ENCODE measurements at places on chromosomes 6 and 20.
A peak's percentile ranks its signal among the peaks of the same experiment; 100 is the strongest.

DNA sequence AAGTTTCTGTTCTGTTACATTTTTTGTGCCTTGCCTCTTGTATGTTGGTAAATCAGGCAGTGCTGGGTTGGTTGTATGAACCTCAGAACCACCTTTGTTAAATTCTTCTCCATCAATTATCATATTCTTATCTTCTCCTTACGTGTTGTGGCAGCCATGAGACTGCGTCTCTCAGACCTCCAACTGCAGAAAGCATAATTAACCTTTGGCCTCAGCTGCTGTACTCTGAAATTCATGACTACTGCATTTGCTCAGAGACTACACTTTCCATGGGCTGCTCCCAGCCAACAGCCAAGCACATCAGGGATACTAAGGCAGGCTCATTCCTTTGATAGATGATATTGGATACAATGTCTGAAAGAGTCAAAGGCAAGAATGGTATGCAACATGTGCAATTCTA lies 15.1 kb upstream of the SNX3 start:
- no peak for DNase-seq

- peak; percentile 93 for DNase-seq
These were observed 4.5 kb upstream of the SYS1 start for GRCh38 chr20:45358282-45359068.

DNA sequence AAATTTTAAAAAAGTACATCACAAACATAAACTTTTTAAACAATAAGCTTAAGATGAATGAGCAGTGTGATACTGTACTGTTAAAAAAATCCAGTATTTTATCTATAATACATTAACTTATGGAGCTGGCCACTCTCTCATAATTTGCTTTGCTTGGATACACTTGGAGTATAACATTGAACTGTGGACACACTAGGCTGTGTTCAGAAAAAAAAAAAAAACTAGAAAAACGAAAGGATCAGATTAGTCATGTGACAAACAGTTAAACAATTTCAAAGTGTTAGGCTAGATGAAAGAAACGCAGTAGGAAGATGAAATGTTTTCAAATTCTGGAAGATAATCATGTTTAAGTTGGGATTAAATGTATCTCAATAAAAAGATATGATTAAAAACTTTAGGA lies 220.0 kb downstream of the GRIK2 start:
- no peak for DNase-seq

- DNase-seq, result no peak
These were observed 895.6 kb upstream of the MAP3K7 start for GRCh38 chr6:91482498-91482897.

GRCh38 chr20:32028647-32029372 lies 18.6 kb downstream of the CCM2L start:
- DNase-seq, result no peak

DNA sequence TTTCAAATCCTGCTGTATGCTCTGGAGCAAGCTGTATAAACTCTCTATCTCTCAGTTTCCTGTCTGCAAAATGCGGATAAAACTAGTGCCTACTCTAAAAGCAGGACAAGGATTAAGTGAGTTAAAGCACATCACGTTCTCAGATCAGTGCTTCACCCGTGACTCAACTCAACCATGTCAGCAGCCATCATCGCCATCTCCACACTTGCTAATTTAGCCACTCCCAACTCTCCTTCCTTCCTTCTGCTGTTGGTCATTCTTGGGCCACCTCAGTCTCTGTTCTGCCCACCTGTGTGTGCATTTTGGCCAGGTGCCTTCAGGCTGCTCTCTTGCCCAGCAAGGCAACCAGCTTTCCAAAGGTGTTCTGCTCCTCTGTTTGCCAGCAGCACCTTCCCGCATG lies 260.0 kb upstream of the CDYL start:
- DNase-seq, result no peak

DNA sequence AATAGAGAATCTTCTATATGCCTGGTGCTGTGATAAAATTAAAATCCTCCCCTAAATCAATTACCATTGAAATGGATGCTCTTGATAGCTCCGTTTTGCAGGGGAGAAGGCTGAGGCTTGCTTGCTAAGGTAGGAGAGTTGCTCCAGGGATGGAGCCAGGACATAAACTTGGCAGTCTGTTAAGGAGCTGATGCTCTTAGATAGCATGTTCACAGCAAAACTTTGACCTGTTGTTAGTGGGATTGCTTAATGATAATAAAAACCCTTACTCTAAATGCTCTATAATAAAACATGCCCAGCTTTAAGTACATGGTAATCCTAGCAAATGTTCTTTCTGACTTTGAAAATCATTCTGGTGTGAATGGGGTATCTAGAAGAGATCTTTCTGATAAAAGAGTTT lies 228.4 kb upstream of the JAG1 start:
- DNase-seq, result no peak

GRCh38 chr6:67544851-67545452 lies 1090.1 kb upstream of the ADGRB3 start:
- DNase-seq, result no peak

GRCh38 chr6:90135667-90136066 lies 161.0 kb downstream of the BACH2 start:
- DNase-seq, result no peak

DNA sequence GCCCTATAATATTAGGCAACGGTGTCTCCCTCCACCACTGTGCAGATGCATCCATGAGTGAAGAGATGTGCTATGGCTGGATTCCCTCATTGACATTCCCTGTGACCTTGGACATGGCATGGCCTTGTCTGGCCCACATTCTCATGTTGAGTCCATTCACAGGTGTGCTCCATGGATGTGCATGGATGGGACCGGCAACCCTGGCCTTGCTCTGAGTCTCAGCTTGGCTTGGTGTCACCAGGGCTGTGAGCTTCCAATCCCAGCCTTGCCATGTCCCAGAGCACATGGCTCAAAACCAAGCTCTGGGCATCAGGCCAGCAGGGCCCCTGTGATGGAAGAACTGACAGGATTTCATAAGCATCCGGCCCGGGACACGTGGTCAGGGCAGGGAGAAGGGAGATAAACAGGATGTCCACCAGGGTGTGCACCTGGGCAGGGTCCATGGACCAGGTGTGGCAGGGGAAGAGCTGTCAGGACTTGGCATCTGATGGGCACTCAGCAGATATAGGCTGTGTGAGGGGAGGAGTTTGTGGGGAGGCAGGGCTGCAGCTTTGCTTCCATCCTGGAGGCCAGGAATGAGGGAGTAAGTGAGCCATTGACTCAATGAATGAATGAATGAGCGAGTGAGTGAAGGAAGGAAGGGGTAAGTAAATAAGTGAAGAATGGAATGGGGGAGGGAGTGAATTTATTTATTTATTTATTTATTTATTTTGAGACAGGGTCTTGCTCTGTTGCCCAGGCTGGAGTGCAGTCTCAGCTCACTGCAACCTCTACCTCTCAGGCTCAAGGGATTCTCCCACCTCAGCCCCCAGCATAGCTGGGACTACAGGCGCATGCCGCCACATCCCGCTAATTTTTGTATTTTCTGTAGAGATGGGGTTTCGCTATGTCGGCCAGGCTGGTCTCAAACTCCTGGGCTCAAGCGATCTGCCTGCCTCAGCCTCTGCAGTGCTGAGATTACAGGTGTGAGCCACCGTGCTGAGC lies 15.7 kb downstream of the NRSN2 start:
- DNase-seq, result no peak

DNA sequence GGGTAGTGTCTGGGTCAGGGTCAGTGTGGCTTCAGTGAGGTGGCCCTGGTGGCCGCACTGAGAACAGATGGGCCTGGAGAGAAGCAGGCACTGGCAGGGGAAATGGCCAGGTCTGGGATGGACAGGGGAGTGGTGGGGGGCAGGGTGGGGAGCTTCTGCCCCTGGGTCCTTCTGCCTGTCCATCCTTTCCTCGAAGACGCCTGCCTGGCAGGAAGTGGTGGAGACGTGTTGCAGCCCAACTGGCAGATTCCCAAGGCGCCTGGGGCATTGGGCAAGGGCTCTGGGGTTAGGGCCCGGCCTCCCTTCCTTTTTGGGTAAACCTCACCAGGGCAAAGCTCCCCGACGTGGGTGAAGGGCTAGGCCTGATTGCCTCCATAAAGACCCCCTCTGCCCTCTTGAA lies 10.4 kb downstream of the SRC start:
- DNase-seq, result peak; percentile 80

GRCh38 chr20:1600736-1601135 lies 19.1 kb downstream of the SIRPB1 start:
- no peak for DNase-seq

GRCh38 chr6:9985481-9985880 lies 429.4 kb downstream of the TFAP2A start:
- DNase-seq, result no peak

GRCh38 chr6:55822815-55823214 lies 52.6 kb downstream of the BMP5 start:
- DNase-seq, result no peak

DNA sequence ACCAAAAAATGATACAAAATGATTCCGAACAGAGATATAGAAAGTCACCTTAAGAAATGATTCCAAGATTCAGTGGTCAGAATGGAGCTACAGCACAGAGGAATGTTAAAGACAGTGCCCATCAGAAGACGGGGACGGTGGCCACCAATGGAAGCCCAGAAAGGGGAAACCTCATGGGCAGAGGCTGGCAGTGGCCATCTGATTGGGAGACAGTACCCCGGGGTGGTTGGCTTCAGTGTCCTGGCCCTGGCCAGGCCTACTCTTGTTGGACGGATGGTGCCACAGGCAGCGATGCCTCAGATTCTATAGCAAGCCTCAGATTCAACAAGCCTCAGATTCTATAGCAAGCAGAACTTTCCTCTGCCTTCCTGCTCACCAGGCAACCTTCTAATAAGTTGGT lies 16.6 kb upstream of the PI16 start:
- no peak for DNase-seq

- no peak for DNase-seq
These were observed 46.8 kb upstream of the FAM83C start for GRCh38 chr20:35339007-35339406.

GRCh38 chr6:41548098-41548840 lies 2.1 kb downstream of the FOXP4 start:
- DNase-seq, result no peak

DNA sequence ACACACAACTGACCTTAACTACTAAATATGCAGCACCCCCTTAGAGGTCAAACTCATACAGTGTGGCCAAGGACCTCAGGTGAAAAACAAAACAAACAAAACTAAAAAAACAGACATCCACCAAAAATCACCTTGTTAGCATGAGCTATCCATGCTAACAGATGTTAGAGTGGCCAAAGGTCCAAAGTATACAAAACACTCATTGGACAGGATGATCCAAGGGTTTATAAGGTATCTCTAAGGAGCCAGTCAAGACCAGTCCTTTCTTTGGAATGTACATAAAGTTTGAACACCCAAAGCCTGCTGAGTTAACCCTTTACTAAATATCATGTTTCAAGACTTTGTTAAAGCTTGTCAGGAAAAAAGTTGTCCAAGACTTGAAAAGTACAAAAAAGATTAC lies 35.8 kb downstream of the THEMIS start:
- DNase-seq, result no peak

GRCh38 chr6:28490205-28490890 lies 25.2 kb downstream of the GPX6 start:
- no peak for DNase-seq

DNA sequence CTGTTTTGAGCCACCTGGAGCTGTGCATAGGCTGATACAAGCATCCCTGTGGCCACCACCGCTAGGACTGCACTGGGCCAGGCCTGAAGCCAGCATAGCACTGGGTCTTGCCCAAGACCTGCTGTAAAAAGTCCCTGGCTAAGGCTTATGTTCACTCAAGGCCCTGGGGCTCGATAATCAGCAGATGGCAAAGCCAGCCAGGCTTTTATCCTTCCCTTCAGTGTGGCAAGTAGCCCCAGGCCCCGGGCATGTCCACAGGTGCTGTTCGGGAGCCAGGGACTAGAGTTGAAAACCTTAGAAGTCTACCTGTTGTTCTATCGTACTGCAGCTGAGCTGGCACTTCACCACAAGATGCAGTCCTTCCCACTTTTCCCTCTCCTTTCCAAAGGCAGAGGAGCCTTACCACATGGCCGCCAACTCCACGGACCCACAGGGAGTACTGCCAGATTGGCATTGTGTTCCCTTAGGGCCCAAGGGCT lies 226.4 kb upstream of the ZNF217 start:
- no peak for DNase-seq

- DNase-seq, result no peak
These were observed 440.2 kb upstream of the FLRT3 start for GRCh38 chr20:14777591-14777990.

DNA sequence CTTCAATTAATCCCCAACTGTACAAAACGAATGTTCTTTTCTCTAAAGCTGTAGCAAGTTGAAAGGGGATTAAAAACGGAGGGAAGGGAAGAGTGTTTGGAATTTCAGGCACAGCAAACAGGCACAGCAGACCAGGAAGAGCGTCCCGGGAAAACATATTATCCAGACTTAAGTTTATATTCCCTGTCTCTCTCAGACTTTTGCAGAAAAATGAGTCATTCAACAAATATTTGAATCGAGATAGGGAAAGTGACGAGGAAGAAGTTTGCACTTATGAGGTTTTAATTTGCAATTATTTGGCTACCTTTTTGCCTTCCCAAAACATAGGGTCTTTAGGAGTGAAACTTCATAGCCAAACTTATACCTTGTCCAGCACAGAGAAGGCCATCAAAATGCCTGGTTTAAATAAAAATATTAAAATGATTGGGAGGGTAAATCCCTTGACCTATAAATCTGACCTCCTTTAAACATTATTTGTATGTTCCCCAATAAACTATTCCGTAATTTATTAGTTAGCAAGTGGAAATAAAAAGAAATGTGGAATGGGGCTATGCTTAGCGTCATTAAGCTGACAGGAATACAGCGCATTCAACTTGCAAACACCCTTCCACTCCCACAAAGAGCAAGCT lies 16.0 kb downstream of the HFE start:
- DNase-seq, result no peak

- DNase-seq, result no peak
These were observed 106.3 kb downstream of the TNFRSF21 start for GRCh38 chr6:47203266-47203937.

DNA sequence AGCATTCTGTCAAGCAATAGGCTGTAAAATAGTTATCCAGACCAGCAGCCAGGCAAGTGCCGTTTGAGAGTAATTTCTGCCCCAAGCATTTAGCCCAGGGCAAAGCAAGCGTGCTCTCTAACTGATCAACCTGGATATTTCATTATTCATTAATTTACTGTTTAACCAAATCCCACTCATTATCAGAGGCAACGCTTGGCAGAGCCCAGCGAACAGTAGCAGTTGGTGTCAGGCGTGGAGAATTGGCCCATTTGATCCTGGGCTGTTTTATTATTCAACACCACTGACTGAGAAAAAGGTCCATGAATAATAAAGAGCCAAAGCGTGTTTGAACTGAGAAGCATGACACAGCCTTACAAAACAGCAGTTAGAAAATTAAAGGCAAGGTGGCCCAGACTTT lies 35.3 kb downstream of the TFAP2B start:
- no peak for DNase-seq

- DNase-seq, result no peak
These were observed 84.1 kb downstream of the RALGAPA2 start for GRCh38 chr20:20628314-20628713.

DNA sequence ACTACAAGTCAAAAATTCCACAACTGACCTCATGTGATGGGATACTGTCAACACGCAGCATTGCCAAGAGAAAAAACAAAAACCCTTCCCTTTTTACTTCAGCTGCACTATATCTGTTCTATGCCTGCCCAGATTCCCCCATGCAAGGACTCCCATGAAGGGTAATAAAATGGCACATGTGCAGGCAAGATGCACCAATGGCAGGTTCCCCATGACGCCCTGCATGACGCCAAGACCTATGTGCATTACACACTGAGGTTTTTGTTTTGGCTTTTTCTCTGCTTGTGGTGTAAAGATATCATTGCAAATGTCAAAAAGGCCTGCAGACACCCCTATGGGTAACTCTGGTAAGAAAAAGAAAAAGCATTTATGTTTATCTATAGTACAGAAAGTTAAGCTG lies 403.4 kb downstream of the HDGFL1 start:
- DNase-seq, result no peak

- no peak for DNase-seq
These were observed 41.7 kb upstream of the KLHL31 start for GRCh38 chr6:53707108-53707897.
